Gastroesophageal sphincter (tissue), 4 donors: ENCODE measurements at places on chromosomes 5 and 9.

- peak; percentile 43 for ATAC-seq
Observed at GRCh38 chr5:134003817-134004625, 754 bp downstream of the VDAC1 start.

GRCh38 chr9:112971415-112971814 lies 40.6 kb downstream of the ZNF883 start:
- ATAC-seq: no peak

- no peak for ATAC-seq
Observed at GRCh38 chr9:18463991-18464390, 10.0 kb upstream of the ADAMTSL1 start.

DNA sequence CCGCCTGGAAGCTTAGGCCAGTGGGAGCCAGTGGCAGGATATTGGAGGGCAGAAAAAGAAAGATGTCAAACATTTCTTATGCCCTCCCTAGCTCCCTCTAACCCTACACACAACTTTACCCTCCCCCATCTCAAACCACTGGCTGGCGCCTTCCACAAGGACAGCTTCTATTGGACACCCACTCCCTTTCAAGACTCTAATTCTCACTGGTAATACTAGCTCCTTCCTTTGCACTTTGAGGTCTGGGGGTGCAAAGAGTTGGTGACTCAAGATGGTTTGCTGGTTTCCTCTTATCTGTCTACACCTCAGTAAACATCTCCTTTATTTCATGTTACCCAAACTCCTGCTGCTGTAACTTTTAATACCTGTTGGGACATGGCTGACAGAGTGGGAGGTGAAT lies 11.6 kb upstream of the ITGA1 start:
- ATAC-seq: peak; percentile 46

- no peak for ATAC-seq
Observed at GRCh38 chr5:94746731-94747124, 128.3 kb downstream of the SLF1 start.

DNA sequence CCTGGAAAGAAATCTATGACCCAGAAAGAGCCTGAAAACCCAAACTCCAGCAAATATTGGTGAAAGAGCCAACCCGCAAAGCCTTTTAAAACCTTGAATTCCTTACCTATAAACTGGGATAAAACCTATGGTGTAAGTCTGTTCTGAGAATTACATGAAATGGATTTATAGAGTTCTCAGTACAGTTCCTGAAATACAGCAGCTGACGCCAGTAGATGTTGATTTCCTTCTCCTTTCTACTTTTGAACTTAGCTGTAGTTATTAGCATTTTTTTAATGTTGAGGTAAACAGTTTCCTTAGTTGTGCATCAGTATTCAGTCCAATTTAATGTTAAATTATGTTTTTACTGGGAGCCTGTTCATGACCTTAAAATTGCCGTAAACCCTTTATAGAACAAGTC lies 3.7 kb downstream of the SPIN1 start:
- ATAC-seq: no peak

GRCh38 chr5:140014751-140015150 lies 28.3 kb downstream of the NRG2 start:
- ATAC-seq: no peak

DNA sequence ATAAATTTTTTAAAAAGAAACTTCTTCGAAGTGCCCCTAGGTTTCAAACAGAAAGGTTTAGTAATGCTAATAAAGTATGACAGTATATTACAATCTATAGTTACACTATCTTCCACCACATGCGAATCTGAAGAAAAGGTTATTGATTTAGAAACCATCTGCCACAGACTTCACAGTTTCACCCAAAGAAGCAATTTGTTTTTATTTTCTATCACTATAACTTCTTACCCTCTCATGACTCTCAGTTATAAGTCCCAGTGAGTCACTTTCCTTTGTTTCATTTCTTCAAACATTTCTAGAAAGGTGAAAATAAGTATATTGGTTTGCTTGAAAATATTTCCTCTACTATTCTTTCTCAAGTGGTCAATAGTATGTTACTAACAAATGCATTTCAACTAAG lies 93.6 kb downstream of the MCTP1 start:
- ATAC-seq: no peak

DNA sequence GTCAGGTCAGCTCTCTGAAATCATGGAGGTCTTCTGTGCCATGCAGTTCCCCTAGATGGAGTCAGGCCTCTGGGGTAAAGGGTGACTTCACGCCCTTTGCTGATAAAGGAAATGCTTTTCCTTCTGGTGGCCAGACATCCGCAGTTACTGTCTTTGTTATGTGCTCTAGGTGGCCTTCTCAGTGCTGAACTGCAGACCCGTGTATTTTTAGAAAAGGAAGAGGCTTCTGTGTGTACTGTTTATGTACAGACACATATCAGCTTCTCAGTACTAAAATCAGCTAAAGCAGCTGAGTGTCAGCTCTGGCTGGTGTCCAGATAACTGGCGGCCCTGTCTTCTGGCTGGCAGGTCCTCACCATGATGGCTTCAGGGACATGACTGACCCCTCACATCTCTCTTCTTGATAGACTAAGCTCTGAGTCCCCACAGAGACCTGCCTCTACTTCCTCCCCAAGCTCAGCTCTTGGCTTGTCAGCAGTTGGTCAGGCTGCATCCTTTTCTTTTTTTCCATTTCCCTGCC lies 75.3 kb downstream of the ARHGAP26 start:
- peak; percentile 26 for ATAC-seq

- ATAC-seq: no peak
Observed at GRCh38 chr5:179534431-179534830, 15.9 kb upstream of the RUFY1 start.

DNA sequence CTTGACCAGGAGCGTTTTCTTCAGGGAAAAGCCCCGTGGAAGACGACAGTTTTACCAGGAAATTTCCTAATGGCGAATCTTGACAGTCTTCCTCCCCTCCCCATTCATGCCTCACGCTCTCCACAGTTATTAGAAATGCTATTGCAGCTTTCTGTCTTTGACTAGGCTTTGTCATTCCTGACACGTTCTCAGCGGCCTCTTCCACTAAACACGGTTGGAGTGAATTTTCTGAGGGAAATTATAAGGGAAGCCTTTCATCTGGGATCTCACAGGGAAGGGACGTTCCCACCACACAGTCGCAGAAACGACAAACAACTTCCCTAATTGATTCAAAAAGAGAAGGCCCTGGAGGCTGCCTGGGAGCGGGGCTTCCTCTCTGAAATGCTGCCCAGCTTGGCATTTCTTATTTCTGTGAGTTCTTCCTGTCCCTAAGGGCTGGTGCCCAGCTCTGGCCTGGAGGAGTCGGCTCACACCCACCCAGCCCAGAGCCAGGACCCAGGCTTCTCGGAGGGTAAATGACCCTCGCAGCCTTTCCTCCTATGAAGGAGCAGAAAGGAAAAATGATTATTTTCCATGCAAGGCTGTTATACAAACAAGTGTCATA lies 57.1 kb upstream of the PPP1R26 start:
- ATAC-seq: no peak

GRCh38 chr9:88236511-88237478 lies 98.5 kb upstream of the SPATA31C2 start:
- peak; percentile 74 for ATAC-seq

GRCh38 chr5:87245451-87245850 lies 22.2 kb upstream of the RASA1 start:
- no peak for ATAC-seq

- ATAC-seq: peak; percentile 61
Observed at GRCh38 chr5:112109331-112110007, 309.6 kb downstream of the EPB41L4A start.

- ATAC-seq: no peak
Observed at GRCh38 chr5:154308443-154309370, 118.2 kb downstream of the GALNT10 start.

DNA sequence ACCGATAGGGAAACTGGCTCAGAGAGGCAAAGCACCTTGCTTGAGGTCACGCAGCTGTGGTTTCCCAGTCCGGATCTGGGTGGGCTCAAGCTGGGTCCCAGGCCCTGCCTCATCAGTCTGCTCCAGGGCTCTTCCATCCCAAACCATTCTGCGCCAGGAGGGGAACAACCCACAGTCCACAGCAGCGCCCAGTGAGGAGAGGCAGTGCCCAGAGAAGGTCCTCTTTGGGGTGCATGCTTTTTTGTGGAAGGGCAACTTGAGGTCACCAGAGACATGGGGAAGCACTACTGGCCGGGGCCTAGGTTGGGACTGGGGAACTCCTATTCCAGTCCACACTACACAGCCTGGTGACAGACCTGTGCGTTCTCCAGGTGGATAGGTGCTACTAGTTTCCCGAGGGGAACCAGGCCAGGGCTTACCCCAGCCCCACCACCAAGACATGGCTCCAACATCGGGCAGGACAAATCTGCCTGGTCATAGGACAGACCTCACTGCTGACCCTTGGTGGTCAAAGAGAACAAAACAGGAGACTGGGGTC lies 62.5 kb upstream of the RNF130 start:
- no peak for ATAC-seq

DNA sequence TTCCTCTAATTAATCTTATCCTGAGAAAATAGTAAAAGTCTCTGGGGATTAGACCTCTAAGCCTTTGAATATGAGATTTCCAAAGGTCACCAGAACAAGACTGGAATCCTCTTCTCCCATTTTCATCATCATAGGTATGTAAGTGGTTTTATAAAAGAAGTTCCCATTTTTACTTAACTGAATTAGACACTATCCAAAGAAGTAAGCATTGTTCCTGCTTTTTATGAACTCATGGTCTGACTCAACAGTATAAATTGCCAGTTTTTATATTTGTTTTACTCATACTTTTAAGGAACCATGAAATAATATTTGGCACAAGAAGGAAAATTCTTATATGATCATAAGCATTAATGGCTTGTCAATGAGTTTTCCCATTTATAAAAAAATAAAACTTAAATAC lies 167.1 kb upstream of the ADRA1B start:
- ATAC-seq: no peak

GRCh38 chr5:32805971-32806638 lies 95.0 kb downstream of the NPR3 start:
- no peak for ATAC-seq

- ATAC-seq: no peak
Observed at GRCh38 chr5:124810396-124811006, 64.1 kb upstream of the ZNF608 start.

DNA sequence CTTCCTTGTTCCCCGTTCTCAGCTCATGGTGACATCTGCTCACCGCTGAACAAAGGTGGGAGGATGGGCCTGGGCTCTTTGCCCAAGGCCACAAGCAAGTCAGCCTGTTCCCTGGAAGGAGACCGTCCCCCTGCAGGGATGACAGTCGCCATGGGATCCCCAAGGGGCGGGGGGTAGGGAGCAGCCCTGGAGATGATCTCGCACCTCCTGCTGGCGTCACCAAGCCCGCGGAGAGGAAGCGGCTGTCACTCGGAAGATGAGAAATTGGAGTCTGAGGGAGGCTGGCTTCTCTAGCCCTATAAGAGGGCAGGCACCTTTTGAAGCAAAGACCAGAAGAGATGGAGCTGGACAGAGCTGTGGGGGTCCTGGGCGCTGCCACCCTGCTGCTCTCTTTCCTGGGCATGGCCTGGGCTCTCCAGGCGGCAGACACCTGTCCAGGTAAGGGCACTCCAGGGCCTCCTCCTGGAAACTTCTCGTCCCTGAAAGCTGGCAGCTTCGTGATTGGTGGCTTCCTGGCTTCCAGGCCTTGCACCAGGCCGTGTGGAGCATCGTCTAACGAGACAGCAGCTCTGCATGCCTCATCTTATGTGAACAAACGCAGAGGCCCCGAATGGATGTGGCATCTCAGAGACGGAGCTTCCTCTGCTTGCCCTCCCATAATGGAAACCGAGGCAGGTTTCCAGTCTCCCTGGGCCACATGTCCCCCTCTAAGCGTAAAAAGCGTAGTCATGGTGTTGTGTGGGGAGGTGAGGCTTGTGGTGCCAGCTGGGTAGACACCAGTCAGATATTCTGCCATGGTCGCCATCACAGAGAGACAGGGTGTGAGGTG lies at the start of gene FCN2:
Gene FCN2, plus strand, starts transcription at position 327 of the 829 bp plus-strand sequence. Its CDS starts 12 bp downstream, at position 339.
- ATAC-seq: no peak

GRCh38 chr9:129737479-129738274 lies 15.2 kb downstream of the PTGES start:
- peak; percentile 87 for ATAC-seq

DNA sequence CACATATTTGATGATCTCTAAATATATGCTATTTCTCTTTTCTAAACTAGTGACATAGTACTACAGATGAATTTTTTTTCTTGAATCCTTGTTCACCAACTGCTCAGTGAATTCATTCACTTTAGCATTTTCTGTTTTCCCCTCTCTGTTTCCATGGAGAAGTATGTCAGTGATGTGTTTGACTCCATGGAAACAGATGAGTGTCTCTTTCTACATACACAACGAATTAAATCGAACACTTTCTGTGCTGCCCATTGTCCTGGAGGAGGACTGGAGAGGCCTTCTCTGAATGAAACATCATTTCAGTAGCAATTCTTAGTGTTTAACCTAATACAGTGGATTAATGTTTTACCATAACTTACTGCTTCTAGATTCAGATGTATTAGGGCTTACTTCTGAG lies 9.5 kb downstream of the INVS start:
- ATAC-seq: no peak

GRCh38 chr5:27494887-27495286 lies 456.5 kb upstream of the CDH9 start:
- no peak for ATAC-seq

GRCh38 chr5:35828082-35828598 lies 28.6 kb upstream of the IL7R start:
- ATAC-seq: no peak

DNA sequence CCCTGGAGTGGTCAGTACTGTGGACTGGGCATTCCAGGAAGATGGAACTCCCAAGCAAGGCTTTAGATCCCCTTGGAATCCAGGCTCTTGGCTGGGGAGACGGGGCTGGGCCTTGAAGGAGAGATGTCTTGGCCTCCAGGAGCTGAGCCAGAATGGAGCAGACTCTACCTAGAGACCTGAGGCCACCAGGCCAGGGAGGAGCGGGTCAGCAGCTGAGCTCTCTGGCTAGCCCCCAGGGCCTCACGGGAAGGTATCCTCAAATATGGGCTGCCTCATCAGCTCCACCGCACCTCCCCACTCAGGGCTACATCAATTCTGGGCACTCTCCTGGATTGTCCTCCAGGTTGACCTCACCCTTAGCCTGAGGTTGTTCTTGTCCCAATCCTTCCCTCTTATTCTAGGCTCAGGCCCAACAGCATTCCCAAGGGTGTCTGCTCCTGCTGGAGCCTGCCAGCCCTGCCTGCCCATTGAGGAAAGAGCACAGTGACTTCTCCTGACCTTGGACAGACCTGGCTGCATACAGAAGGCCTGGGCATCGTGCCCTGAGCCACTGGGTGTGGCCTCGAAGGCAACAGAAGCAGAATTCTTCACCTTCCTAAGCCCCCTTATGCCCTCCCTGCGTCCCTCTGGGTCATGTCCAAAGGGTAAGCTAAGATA lies 3.0 kb upstream of the PDLIM4 start:
- peak; percentile 11 for ATAC-seq

DNA sequence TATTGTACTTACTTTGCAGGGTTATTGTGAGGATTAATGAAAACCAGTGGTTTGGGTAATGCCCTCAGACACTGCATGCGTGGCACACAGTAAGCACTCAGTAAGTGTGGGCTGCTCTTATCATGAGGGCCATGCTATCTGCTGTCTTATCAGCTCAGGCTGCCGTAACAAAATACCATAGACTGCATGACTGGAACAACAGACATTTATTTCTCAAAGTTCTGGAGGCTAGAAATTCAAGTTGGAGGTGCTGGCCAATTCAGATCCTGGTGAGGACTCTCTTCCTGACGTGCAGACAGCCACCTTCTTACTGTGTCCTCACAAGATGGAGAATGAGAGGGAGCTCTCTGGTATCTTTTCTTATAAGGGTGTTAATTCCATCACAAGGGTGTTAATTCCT lies 23.9 kb upstream of the SH3PXD2B start:
- ATAC-seq: no peak

- peak; percentile 34 for ATAC-seq
Observed at GRCh38 chr5:97534166-97534565, 351.1 kb upstream of the RIOK2 start.
